Stimulated activated CD4-positive, alpha-beta T cell treated with anti-CD3 and anti-CD28 coated beads, Interleukin-2, amount 100 ng/mL, for 24 hours (primary cell): ENCODE measurements at places on chromosomes 5 and 9.

- no peak for DNase-seq
Measured at GRCh38 chr5:174759091-174759490, 34.7 kb downstream of the MSX2 start.

DNA sequence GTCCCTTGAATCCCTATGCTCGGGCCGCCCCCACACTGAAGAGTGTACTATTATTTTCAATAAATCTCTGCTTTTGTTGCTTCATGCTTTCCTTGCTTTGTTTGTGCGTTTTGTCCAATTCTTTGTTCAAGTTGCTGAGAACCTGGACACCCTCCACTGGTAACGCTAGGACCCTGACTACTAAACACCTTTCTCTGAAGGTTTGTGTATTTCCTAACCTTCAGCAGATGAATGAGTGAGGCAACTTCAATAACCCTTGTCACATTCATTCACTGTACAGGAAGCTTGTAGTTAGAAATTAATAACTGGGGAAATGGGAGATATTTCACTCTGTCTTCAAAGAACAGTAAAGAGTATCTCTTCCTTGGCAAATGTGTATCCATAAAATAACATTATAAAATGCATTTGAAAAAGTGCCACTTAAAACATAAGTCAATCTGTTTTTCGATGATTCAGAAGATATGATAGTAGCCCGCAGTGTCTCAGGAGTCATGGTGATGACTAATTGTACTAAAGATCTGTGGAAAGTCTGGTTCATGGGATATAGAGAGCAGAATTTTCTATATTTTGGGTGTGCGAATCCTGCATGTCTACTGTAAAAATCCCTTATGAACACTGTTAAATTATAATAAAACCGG, 43.2 kb upstream of the ANKH start:
- DNase-seq = no peak

- no peak for DNase-seq
Measured at GRCh38 chr5:135429301-135430134, 17.6 kb downstream of the DCANP1 start.

DNA sequence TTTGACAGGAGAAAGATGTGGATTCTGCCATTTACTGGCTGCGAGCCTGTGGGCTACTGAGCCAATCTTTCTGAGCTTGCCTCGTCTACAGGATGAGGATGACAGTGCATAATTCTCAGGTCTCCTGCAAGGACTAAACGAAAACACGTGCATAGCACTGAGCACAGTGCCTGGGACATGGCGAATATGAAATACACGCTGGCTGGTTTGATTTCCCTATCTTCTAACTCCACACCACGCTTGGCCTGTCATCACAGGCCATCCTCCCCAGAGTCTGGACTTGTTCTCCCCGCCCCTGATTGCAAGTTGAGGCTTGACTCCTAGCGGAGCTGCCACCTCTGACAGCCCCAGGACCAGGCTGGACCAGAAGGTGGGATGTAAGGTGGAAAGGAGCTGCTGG, 37.9 kb downstream of the ARPC5L start:
- no peak for DNase-seq

GRCh38 chr9:110161940-110162339, 46.0 kb downstream of the C9orf152 start:
- DNase-seq = no peak
